A172 (cell line): ENCODE measurements at places on chromosomes 1 and 21.
A peak's percentile ranks its signal among the peaks of the same experiment; 100 is the strongest.

DNA sequence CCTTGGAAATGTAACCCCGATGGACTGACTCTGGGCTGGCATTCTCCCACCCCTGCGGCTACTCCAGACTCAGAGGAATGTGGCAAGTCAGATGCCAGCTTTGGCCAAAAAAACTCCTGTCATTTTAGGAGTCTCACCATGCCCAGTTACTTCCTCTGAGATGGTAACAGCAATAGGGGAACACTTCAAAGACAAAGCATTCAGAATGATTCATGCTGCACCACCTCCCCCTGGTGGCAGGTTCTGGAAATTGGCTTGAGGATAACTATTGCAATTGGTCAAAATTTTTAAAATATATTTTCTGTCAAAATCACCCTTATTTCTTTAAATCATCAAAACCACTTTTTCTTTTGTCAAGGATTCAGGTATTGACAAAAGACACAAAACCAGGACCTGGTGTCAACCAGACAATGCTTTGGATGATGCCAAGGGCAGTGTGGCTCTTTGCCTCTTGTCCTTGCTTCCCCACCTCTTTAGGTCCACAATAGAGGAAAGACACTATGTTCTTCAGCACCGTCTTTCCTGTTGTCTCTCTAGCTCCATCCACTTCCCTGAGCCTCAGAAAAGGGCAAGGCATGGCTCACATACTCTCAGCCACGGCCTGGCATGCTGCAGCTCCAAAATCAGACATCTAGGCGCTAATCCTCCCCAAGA lies 9.9 kb upstream of the CDCA8 start:
- DNase-seq = peak; percentile 36

GRCh38 chr1:2556678-2557481 lies 709 bp downstream of the TNFRSF14 start:
- DNase-seq = no peak

- no peak for DNase-seq
Measured at GRCh38 chr1:203057911-203058675, 27.7 kb downstream of the MYOG start.

DNA sequence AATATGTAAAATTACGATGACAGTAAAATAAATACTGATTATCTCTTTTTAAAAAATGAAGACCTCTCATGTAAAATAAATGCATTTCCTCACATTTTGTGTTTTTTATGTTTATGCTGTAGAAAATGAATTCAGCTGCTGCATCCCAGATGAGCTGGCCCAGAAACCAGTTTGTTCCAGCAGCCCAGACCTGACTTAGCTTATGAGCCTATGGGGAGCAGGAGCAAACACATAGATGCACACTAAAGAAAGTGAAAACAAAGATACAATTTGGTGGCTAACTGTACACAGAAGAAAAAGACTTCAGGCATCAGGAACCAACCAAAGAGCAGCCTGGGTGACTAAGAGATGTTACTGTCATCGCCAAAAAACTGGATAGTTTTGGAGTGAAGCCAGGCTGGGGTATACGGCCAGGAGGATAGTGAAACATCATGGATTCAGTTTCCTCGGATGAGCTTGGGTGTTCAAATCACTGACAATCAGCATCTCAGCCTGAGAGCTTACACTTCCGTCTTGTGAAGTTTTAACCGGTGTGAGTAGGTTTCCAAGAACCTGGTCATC lies 113.9 kb upstream of the BACE2 start:
- no peak for DNase-seq
